ENCODE measurements at places on chromosomes 2 and 18.

DNA sequence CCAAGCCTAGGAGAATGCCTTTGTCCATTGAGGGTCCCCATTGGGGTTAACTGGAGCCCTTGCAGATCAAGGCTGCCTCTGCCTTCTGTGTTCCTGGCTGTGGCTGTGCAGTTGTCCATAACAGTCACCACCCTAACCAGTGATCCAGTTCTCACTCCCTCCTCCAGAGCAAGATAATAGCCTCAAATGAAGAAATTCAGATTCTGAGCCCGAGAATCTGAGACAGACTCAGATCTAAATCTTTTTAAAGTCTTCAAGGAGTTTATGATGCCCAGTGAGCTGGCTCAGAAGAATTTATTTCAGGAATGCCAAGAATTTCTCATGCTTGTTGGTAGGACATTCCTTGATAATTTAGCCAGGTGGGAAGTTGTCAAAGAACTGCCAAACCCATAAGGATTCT, 44.3 kb upstream of the RAB6C start:
- no peak for DNase-seq

GRCh38 chr18:56479841-56480240, 158.6 kb downstream of the TXNL1 start:
- no peak for DNase-seq

- no peak for DNase-seq
These were observed 95.5 kb downstream of the ACKR3 start for GRCh38 chr2:236665101-236665500.

- peak; percentile 66 for DNase-seq
These were observed 81.8 kb upstream of the GAREM1 start for GRCh38 chr18:32552421-32553030.

- DNase-seq = peak; percentile 65
These were observed 2.1 kb upstream of the SPIRE1 start for GRCh38 chr18:12659904-12660605.

- no peak for DNase-seq
These were observed 72.5 kb downstream of the RBM43 start for GRCh38 chr2:151189125-151189524.

DNA sequence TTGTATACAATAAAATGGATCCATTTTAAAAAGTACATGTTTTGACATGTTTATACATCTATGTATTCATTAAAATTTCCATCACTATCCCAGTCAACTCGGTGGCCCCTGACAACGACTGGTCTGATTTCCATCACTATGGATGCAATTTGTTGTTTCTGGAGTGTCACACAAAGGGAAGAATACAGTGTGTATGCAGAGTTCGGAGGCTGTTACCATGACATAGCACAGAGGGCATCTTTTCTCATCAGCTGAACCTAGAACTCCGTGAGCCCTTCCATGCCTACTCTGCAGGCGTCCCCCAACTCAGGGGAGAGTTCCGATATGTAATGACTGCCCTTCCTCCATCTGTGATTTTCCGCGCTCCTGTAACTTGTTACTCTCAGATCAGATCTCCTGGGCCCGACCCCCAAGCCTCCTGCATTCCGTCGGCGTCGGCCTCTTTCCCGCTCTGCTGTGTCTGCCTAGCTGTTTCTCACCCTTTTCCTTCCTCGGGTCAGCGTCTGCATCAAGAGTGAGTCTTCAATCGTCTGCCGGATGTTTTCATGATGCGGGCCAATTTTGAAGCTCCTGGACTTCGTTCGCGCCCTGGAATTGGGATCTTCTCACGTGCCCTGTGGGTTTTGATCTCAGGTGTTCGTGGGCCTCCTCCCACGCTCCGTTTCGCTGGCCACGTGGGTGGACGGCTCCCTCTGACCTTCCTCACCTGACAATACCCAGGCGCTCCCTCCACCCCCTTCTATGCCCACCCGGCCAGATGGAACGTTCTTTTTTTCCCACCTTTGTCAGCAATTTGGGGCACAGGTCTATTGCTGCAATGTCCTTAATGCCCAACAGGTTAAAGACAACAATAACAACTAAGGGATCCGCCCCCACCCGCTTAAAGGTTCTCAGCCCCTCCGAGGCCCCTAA, 161.0 kb downstream of the TWIST2 start:
- DNase-seq = no peak

DNA sequence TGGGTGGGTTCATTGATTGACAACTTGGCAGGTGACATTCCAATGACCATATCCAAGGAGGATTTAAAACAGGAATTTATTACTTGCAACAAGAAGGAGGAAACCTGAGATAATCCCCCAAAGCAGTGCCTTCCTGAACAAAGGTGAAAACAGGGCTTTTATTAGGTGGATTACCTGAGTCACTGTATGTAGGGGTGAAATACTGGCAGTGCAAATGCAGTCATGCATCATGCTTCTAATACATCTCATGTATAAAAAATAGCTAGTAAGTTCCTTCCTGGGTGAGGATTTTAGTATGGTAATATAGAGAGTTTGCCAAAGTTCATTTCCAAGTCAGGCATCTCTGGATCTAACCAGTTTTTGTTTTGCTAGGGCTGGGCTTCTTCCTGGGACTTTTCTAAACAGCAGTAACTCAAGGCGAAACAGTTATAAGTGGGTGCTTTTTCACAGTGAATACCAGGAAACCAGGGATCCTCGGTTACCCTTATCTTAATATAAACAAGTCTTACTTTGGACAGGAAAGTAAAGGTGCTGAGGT, 583.4 kb upstream of the LRRTM1 start:
- DNase-seq = no peak

- DNase-seq = no peak
These were observed 77.7 kb downstream of the MYT1L start for GRCh38 chr2:2253172-2254016.

- DNase-seq = no peak
These were observed 73.9 kb downstream of the ARL4C start for GRCh38 chr2:234422981-234423431.

- DNase-seq = no peak
These were observed 217.1 kb upstream of the EPAS1 start for GRCh38 chr2:46079985-46080560.

DNA sequence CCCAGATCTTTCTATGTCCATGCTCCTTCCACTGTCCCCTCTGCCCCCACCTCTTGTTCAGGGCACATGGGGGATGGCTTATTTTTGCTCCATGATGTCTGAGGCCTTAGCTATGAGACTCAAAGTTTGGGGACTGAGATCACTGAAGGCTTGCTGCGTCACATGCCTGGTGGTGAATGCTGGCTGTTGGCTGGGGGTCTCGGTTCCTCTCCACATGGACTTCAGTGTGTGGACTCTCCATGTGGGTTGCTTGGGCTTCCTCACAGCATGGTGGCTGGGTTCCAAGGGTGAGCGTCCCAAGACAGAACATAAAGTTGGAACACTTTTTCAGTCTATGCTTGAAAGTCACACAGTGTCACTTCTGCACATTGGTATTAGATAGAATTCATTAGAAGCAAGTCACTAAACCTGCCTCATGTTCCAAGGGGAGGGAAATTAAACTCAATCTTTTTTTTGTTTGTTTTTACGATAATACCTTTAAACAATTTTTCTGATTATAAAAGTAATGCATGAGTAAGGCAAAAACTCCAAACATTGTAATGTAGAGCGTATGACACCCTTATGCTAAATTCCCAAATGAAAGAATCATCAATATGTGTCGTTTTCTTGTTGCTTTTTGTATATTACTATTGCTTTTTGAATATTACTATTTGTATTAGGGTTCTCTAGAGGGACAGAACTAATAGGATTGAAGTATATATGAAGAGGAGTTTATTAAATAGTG, 111.7 kb downstream of the MYCN start:
- no peak for DNase-seq

- no peak for DNase-seq
These were observed 663 bp downstream of the C2orf49 start for GRCh38 chr2:105338020-105338385.

DNA sequence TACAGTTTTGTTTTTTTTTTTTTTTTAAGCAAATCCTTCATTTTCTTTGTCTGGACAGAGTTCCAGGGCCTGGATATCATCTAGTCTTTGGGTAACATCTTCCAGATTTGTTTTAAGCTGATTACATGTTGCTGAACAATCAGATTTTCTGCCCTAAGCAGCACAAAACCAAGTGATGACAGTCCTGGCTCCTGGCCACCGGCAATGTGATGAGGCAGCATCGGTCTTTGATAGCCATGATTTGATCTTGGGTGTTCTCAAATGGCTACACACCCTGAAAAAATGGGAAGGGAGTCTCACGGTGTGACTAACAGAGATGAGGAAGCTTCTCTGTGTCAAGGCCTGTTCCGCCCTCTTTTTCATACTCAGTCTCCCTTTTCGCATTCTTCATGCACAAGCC, 708.6 kb upstream of the ZEB2 start:
- DNase-seq = no peak

- no peak for DNase-seq
These were observed 186.1 kb upstream of the STON1 start for GRCh38 chr2:48343571-48344440.

DNA sequence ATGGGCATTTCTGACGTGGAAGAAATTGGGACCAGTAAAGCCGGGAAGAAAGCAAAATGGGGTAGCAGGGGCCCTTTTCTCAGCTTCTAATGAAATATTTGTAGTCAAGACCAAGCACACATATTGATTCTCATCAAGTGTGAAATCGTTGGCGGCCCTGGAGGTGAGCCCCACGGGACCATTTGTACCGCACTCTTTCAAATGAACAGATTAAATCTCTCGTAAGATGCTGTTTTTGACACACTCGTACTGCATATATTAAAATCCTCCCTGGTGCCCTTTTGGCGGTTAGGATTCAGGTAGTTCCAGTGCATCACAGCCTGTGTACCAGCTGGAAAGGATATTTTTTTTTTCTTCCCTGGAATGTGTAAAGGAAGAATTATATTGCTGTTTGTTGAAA, 9.9 kb upstream of the MYL1 start:
- no peak for DNase-seq

- DNase-seq = no peak
These were observed 140.0 kb upstream of the FHL2 start for GRCh38 chr2:105538840-105539239.

DNA sequence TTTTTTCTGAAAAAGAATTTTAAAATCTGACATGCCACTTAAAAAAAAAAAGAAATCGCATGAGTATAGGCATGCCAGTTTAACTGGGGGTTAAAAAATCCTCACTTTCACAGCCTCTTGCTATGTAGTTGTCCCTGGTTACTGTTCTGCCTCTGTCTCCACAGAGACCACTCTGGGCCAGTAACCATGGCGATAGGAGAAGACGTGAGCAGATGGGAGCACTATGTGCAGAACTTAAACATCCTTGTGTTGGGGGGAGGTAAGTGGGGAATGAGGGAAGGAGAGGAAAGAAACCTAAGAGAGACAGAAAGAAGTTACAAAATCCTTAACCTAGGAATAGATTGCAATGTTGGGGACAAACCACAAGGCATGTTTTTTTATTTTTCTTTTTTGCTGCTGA, 75.9 kb upstream of the CYRIA start:
- no peak for DNase-seq
